ENCODE measurements at places on chromosomes 4 and X.

DNA sequence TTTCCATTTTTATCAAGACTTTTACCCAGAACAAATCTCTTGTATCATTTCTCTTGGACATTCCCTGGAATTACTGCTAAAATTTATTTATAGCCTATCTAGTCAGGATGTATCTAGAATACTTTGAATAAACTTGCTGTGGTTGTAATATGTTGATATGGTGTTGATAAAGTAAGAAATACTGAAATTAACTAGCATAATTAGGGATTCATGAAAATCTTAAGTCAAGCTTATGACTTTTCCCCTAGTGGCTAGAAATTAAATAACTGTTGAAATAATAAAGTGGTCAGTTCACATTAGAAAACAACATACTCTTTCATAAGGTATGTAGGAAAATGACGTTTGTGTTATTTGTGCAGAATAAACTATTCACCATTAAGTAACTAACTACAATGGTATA, 73.1 kb upstream of the ANKRD50 start:
- DNase-seq, result no peak

DNA sequence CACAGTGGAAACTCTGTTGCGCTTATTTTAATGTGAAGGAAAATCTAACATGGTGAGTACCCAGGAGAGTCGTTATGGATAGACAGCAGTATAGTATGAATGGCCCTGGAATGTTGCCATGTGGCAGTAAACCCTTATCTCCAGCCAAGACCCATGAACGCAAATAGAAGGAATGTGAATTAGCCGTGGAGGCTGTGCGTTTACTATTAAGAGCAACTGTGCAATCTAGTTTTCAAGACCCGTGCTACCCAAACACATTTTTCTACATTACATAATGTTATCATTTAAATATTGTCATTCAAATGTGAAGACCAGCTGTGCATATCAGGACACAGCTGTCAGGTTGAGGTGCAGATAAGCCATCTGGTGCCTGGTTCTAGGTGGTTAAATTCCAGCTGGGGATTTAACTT, 13.3 kb upstream of the AGA start:
- DNase-seq, result no peak

- DNase-seq, result no peak
Observed at GRCh38 chr4:147808447-147808846, 76.6 kb downstream of the ARHGAP10 start.

- no peak for DNase-seq
Observed at GRCh38 chr4:77581724-77582123, 23.9 kb upstream of the CXCL13 start.

DNA sequence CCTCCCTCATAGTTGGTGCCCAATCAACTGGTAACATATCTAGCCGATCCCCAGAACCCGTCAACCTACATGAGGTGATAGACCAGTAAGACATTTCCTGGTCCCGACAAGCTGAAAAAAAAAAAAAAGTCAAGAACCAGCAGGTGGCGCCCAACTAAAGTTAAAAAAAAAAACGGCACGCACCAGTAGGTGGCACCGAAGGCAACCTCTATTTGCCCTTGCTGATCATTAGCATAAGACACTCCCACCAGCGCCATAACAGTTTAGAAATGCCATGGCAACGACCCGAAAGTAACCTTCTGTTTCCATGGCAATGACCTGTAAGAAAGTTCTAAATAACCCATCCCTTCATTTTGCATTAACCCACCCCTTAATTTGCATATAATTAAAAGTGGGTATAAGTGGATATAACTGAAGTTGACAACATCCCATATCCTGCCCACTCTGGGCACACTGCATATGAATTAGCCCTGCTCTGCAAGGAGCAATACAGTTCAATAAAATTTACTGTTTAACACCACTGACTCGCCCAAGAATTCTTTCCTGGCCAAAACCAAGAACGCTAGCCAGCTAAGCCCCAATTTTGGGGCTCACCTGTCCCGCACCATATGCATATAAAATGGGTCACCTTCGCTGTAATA, 83.9 kb upstream of the SPANXB1 start:
- peak; percentile 6 for DNase-seq

DNA sequence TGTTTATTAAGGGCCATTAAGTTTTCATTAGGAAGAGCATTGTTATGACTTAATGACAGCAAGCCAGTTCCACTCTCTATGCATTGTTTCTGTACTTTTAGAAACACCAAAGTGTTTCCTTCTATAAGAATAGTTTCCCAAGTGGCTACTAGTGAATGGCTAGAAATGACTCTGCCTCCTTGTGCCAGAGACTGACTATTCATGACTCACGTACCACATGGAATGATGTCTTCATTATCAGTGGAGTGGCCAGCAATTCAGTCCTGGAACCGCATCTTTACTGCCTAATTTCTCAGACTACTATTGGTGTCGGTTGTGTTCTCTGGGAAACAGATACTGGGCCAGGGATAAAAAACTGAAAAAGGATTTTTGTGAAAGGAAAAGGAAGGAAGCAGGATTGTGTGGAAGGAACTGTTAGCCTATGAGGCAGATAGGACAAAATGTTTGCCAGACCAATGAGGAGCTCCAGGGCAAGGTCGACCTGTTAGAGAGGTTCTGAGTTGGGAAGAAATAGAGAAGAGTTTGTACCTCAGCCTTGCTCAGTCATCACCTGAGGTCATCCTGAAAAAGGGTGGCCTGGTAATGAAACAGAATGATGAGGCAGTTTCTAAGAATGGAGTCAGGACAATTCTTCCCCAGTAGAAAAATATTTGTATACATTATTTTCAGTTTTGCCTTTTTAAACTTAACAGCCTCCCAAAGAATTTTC, 218.6 kb downstream of the SPCS3 start:
- no peak for DNase-seq

GRCh38 chr4:147782087-147782781, 50.3 kb downstream of the ARHGAP10 start:
- DNase-seq, result no peak

GRCh38 chr4:110487873-110488272, 11.9 kb downstream of the ENPEP start:
- DNase-seq, result no peak

GRCh38 chr4:118836301-118837120, 585 bp upstream of the SEC24D start:
- peak; percentile 32 for DNase-seq

DNA sequence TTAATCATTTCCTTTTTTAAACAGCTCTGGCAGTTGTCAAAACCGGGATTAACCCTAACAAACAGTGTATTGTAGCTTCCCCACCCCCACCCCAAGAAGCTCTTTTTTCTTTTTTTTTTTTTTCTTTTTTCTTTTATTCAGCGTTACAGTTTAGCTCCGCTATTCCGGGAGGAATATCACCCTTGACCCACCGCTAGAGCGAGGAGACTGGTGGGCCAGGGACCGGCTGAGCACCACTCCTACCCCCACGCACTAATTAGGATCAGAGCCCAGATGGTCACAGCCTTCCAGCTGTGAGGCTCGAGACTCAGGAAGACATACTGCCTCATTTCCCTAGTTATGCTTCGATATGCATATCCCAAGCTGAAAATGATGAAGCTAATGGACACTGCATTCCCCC, 2.0 kb downstream of the PARM1 start:
- no peak for DNase-seq

GRCh38 chr4:124666496-124666895, 46.0 kb downstream of the ANKRD50 start:
- no peak for DNase-seq

DNA sequence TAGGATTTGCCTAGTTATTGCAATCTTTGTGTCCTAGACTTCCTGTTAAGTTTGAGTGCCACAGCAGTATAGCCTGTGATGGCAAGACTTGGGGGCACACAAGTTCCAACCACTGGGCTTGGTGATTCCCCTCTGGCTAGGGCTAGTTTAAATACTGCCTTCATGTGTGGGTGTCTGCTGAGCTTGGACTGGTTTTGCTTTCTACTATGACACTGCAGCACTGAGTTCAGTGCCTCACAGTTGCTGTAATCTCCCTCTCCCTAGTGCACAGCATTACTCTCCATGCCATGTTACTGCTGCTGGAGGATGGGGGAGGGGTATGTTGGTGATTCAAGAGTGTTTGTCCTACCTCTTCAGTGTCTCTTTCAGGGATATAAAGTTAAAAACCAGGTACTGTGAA, 379.6 kb downstream of the IL15 start:
- DNase-seq, result no peak

DNA sequence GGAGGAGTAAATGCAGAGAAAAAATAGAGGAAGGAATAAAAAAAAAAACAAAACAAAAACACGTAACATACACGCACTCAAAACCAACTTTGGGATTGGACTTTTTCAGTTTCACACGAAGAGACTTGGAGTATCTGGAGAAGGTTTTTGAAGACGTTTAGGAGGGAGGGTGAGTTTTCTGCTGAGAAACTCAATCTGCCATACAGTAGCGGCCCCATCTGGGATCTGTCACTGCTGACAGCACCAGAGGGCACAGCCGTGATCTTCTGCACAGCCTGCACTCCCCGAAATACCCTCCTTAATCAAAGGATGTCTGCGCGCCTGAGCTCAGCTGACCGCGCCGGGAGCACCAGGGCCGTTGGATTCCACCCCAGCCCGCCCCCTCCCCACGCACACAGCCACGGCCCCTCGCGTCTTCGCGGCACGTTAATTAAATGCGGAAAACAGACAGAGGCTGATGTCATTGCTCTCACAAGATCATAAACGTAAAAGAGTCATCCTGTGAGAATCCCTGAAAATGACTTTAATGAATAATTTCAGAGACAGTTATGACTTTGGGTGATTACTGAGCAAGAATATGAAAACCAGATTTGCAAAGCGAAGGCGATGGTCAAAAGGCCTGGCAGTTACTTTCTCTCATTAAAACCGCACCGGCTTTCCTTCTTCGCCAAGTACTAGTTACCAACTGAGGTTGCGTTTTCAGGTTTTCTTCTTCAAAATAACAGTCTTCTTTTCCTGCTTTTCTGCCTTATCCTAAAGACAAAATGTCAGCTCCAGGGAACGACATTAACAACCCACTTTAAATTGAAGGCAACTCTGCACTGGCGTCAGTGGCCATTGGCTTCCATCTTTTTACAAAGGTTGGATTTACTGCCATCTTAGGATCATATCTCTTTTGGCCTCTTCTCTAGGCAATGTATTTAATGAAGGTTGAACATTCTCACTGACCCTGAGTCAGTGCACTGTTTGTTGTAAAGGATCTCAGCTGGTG, 10.6 kb downstream of the HAND2 start:
- no peak for DNase-seq

GRCh38 chr4:93346840-93347239, 481.7 kb upstream of the ATOH1 start:
- DNase-seq, result no peak

DNA sequence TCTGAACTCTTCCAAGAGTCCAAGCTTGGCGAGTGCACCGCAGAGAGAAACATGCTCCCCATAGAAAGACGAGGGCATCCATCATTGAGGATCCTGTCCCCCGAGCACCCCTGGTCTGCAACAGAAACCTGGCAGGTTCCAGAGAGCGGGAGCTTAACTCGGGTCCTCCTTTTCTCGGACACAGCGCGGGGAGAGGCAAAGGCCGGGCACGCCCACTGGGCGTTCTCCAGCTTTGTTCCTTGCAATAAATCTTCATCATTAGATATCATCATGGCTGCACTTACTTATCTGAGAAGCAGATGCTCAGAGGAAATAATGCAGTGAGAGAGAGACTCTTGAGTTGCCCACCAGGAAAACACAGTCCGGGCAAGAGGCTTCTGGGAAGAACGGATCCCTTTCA, 90.1 kb upstream of the PSAPL1 start:
- no peak for DNase-seq

DNA sequence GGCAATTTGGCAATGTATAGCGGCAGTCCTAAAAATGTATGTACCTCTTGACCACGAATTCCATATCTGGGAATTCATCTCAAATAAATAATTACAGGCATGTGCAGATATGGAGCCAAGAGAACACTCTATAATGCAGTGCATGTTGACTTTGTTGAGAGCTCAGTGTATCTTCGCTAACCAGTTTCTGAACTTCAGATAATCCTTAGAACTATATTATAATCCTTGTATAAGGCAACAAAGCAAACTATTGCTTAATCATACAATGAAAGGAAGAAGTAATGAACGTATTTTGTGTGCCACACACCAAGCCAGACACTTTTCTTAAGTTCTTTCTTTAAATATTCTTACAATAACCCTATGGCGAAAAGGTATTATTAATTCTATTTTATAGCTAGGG, 168.5 kb downstream of the SMIM20 start:
- DNase-seq, result no peak

- peak; percentile 6 for DNase-seq
Observed at GRCh38 chr4:143514497-143514896, 995 bp downstream of the SMARCA5 start.

GRCh38 chrX:48196745-48197201, at the start of gene SSX5:
Gene SSX5 (minus strand): TSS chrX:48196795. CDS start chrX:48195358, 1,437 bp downstream.
- DNase-seq, result no peak

GRCh38 chr4:185881430-185881829, 69.4 kb upstream of the SORBS2 start:
- DNase-seq, result no peak

- peak; percentile 4 for DNase-seq
Observed at GRCh38 chrX:84186603-84187532, 1.1 kb downstream of the RPS6KA6 start.

GRCh38 chrX:69489625-69490024, 14.5 kb upstream of the NALF2 start:
- no peak for DNase-seq

DNA sequence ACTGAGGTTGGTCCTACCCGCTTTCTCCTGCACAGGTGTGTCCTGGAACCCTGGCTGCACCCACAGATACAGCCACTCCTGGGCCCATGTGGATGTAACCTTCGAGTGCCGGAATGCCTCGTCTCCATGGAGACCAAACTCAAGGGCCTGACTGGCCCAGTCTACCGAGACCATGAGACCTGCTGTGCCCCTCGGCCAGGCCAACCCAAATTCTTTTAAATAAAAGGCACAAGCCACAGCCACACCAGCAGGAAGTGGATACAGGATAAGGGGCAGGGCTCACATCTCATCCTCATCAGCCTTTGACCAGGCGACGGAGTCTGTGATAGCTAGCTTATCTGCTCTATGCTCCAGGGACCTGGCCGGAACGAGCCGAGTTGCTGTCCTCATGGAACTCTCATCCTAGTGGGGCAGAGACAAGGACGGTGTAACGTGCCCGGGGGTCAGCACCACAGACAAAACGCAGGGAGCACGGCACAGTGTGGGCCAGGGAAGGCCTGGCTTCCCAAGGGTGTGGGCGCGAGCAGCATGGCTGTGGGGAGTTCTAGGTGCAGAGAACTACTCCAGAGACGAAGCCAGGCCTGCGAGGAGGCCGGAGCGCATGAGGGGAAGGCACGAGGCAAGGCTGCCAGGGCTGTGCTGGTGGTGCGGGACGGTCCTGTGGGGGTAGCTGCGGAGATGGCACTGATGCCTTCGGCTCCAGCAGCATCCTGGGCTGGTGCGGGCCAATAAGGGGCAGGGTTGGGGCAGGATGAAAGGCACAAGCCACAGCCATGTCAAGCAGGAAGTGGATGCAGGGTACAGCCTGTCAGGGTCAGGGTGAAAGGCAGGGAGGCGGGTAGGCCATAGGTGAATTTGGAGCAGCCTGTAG, 22.7 kb downstream of the NOP14 start:
- no peak for DNase-seq

DNA sequence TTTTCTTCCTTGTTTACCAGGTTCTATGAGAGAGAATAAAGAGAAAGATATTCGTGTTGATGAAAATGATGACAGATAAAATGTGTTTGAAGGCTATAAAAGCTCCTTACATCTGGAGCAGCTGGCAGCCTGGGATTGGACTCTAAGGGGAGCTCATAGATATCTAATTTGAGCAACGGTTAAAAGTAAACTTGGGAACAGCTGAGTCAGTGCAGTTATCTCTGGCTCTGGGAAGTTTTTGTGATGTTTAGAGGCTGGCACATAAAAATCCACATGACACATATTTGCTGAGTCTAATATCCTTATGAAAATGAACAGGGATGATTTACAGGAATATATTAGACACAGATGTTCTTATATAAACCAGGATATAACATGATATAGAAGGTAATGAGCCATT, 331.8 kb upstream of the TENM3 start:
- no peak for DNase-seq
